ENCODE measurements at places on chromosomes 11 and 22. TPM values are rescaled to one million over a fixed set of nuclear protein-coding genes. Genes with fewer than 3 reads are reported as not detected.

The EIF1AD gene
- total RNA-seq = 70.1 TPM

The NLRP14 gene
- total RNA-seq = not detected

The HIRA gene
- total RNA-seq = 15.3 TPM

The PARVA gene
- total RNA-seq = 13.7 TPM

DNA sequence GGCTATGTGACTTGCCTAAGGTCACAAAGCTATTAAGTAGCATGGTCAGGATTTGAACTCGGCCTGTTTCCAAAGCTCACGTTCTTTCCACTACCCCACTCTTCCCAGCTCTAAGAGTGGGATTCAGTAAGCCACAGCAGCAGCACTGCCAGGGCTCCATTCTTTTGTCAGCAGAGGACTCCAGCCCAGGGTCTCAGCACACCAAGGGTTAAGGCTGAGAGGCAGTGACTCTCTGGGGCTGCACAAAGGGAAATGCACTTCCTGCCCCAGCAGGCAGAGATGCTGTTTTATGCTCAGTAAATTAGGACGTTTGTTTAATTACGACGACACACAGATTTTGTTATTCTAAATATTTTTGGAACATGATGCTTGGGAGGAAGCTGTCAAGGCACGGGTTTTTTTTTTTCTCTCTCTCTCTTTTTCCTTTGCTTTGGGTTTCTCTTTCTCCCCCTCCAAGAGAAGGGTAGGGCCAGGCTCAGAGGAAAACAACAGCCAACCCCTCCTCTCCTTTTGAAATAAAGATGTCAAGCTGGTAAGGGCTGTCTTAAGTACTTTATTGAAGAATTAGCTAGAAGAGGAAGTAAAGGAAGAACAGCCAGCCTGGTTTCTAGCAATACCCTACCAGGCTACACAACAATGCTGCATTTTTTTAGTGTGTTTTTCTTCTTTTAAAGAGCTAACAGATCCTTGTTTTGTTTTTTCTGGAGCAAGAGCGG is 2.8 kb downstream of the MYH9 start:
- H3K27ac ChIP-seq = peak overlapping the region; percentile 90
- peak overlapping the region; percentile 88 for H3K4me3 ChIP-seq
- peaks cover 28% of the 10 kb centered on the region for H3K4me1 ChIP-seq
- no peaks in the 10 kb centered on the region for H3K27me3 ChIP-seq

- H3K4me3 ChIP-seq = no peak overlapping the region
- no peaks in the 10 kb centered on the region for H3K4me1 ChIP-seq
- no peaks in the 10 kb centered on the region for H3K27me3 ChIP-seq
- H3K36me3 ChIP-seq = no peaks in the 10 kb centered on the region
- H3K27ac ChIP-seq = no peak overlapping the region
- no peak for DNase-seq
Observed at GRCh38 chr22:27959335-27960090, 40.5 kb upstream of the PITPNB start.

GRCh38 chr11:131665344-131665968 is 295.0 kb downstream of the NTM start:
- peaks cover 44% of the 10 kb centered on the region for H3K27me3 ChIP-seq
- no peak overlapping the region for H3K27ac ChIP-seq
- no peaks in the 10 kb centered on the region for H3K36me3 ChIP-seq
- H3K4me1 ChIP-seq = no peaks in the 10 kb centered on the region
- no peak overlapping the region for H3K4me3 ChIP-seq

DNA sequence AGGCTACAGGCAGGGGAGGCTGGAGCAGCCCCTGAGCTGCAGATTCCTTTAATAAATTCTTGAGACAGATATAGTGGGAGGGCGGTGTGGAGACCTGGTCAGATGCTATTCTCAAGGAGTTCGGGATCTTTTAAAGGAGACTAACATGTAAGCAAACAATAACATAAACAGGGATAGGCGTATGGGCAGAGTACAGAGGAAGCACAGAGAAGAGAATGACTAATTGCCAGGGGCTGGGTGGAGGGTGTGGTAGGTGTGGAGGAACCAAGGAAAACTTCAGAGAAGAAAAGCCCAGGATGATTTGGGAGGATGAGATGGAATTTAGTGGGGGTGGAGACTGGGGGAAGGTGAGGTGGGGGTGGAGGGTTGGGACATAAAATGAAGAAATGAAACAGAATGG is 9.7 kb upstream of the HEPHL1 start:
- peak overlapping the region; percentile 5 for H3K27ac ChIP-seq
- H3K36me3 ChIP-seq = no peaks in the 10 kb centered on the region

- DNase-seq = no peak
- H3K27me3 ChIP-seq = no peaks in the 10 kb centered on the region
- no peak overlapping the region for H3K4me3 ChIP-seq
- peaks cover 36% of the 10 kb centered on the region for H3K4me1 ChIP-seq
- no peaks in the 10 kb centered on the region for H3K36me3 ChIP-seq
- H3K27ac ChIP-seq = no peak overlapping the region
Observed at GRCh38 chr11:44851496-44851895, 99.2 kb downstream of the TP53I11 start.

DNA sequence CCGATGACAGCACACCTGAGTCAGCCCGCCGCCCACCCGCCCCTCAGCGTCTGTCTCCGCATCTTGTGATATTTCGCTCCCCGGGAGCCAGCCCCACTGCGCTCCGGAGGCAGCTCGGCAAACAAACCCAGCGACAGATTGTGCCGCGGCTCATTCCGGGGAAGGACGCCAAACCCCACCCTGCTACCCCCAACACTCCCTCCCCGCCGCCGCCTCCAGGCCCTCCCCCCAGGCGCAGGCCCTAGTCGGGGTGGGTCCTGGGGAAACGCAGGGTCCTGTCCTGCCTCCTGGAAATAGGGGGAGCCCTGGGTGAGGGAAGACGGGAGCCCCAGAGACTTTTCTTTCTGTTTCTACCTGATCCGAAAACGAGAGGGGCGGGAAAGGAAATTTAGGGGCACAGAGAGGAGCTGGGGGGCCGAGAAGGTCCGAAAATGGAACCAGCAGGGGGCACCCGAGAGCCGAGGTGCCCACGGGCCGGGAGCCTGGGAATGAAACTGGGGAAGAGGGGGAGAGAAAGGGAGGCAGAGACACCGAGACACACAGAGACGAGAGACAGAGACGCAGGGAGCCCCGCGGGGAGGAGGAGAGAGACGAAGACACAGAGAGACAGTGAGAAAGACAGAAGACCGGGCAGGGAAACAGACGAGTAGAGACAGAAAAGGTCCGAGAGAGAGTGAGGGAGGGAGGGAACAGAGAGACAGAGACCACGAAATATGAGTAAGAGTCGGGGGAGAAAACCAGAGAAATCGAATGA is 1.7 kb upstream of the RTN4RL2 start:
- peaks cover 13% of the 10 kb centered on the region for H3K27me3 ChIP-seq
- peaks cover 24% of the 10 kb centered on the region for H3K4me1 ChIP-seq
- peak overlapping the region; percentile 58 for H3K4me3 ChIP-seq
- DNase-seq = peak; percentile 60
- H3K36me3 ChIP-seq = no peaks in the 10 kb centered on the region

Measured in PC-3 (cell line).